ENCODE measurements at places on chromosomes 13 and 19.

DNA sequence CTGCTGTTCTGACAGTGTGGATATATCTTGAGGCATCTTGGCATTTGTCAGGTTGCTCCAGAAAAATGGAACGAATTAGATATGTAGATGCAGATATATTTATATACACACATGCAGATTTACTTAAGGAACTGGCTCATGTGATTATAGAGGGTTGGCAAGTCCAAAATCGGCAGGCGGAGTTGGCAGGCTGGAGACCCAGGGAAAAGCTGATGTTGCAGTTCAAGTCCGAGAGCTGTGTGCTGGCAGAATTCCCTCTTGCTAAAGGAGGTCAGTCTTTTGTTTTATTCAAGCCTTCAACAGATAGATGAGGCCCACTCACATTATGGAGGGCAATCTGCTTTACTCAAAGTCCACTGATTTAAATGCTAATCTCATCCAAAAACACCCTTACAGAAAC is 24.4 kb upstream of the CSNK1A1L start:
- no peak for DNase-seq

- no peak for DNase-seq
Observed at GRCh38 chr13:24085662-24086061, 74.9 kb upstream of the SPATA13 start.

- no peak for DNase-seq
Observed at GRCh38 chr13:54394908-54395307, 1366.3 kb downstream of the OLFM4 start.

DNA sequence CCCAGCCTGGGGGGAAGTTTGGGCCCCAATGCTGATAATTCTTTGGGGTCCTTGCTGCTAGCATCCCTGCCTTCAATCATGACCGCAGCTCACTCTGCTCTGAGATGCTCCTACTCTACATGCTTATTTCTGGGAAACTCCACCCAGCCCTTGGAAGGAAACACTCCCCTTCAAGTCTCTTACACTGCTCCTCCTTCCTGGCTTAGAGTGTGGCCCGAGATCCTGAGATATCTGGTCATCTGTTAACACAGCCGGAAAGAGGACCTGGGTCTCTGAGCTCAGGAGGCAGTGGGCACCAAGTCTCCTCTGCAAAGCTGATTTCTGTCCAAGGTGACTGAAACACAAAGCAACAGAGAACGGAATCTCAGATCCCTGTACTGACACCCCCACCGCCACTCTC is 33.0 kb downstream of the CYP4F2 start:
- no peak for DNase-seq

DNA sequence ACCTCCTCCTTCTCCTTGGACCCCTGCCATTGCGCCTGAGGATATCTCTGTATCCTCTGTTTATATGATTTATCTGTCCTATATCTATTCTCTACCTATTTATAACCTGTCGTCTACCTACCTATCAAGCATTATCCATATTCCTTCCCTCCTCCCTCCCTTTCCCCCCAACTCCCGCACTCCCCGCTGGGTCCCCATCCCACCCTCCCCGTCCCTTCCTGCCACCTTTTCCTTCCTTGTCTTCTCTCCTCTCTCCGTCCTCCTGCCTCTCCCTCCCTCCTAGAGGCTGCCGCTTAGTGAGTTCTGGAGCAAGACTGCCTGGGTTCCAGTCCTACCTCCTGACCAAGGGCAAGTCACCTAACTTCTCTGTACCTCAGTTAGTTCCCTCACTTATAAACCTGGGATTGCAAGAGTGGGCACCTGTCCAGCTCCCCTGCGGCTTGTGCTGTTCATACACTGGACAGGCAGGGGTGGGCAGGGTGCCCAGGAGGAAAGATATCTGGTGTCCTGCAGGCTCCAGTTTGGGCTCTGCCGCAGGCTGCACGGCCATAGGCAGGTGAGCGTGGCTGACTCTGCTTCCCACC is 16.1 kb downstream of the TTYH1 start:
- DNase-seq = peak; percentile 22

GRCh38 chr19:49680421-49681351 is 3.6 kb downstream of the PRMT1 start:
- peak; percentile 90 for DNase-seq

GRCh38 chr19:18987456-18987855 is 45.9 kb downstream of the SUGP2 start:
- no peak for DNase-seq
